Activated CD4-positive, alpha-beta T cell treated with anti-CD3 and anti-CD28 coated beads, Interleukin-2, amount 10 ng/mL, durations not matched to agents 7 days and 5 days (primary cell): ENCODE measurements at places on chromosomes 3 and 15.
A peak's percentile ranks its signal among the peaks of the same experiment; 100 is the strongest.

GRCh38 chr3:61927332-61927731 lies 366.0 kb downstream of the PTPRG start:
- DNase-seq = no peak

DNA sequence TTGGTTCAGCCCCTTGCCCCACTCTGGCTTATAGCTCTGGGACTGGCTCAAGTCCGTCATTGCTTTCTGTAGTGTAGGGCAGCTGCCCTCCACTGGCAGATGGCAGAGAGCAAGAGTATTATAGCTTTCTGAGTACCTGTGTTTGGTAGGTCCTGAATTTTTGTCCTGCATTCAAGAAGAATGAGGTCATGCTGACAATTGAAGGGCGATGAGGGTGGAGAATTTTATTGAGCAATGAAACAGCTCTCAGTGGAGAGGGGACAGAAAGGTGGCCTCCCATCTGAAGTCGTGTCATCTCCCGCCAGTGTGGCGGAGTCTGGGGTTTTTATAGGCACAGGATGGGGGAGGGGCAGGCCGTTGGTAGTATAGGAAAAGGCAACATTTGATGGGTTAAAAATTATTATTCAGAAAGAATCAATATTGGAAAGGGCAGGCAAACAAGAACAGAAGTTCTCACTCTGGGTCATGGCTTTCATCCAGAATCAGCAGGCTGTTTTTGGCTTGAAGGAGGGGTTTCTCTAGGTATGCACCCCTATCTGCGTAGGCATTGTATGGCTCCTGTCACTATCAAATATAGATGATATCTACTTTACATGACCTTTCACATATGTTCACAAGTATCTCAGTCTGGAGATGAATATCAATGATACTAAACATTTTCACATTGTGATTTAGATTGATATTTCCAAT lies 1239.7 kb upstream of the ALCAM start:
- DNase-seq = no peak

- peak; percentile 56 for DNase-seq
Measured at GRCh38 chr15:74783072-74783807, 1.4 kb downstream of the CSK start.

DNA sequence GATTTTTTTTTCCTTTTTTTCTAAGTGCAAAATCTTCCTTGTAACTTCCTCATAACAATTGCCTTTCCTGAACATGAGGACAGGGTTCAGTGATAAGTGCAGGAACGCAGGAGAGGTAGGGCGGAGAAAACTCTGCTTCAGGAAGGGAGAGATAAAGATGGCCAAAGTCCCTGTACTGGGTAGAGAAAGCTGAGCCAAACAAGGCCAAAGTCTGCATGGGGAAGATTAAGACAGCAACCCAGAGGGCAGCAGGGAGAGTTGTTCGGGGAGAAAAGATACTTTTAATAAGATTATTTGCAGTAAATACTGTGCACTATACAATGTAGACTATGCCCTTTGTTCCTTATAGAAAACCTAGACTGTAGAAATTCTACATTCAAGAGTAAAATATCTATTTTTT lies 55.4 kb upstream of the LRRFIP2 start:
- DNase-seq = no peak

- DNase-seq = no peak
Measured at GRCh38 chr15:75776065-75776423, 63.4 kb upstream of the CSPG4 start.
